Left lung (tissue), 14 donors: ENCODE measurements at places on chromosomes 11 and 22.

DNA sequence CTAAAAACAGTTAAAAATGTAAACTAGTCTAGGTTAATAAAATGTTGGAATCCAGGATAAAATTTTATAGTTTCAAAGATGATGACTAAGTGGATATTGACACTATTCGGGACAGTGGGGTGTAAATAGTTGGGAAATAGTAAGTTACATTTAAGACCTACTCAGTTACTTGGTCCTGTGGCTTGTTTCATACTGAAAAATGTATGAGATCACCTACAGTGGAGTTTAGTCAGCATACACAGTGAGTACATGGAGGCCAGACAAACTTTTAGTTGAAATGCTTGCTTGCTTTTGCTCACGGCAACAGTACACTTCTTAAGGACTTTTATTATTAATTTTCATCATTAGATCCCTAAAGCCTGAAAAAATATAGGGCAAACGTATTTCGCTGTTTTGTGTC, 16.1 kb downstream of the TRIM22 start:
- no peak for DNase-seq

- DNase-seq, result no peak
Observed at GRCh38 chr11:77854838-77855237, 33.9 kb downstream of the AAMDC start.

DNA sequence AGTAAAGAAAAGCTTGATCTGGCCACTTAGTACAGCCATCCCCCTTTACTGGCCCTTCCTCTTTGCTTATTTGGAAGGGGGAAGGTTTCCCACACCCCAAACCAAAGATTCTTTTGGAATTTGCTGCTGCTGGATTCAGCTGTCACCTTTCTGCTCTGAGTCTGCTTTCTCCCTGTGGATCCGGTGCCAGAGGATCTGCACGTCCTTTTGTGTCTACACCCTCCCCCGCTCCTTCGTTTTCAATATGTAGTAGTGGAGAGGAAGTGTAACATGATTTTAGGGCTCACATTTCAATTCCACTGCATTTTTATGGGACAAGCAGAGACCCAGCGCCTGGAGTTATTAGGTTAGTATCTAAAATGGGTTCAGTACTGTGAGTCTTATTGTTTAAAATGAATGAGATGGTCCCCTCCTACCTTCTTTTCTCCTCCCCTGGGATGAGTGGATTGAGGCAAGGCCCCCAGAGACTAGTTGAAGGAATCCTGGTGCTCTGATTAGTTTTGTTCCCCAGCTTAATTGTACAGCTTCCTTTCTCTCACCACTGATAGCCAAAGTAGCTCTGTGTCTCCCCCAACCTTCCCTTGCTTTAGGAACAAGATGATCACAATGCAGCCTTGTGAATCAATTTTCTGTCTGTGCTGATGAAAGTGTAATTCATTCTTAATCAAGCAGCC, 30.5 kb upstream of the CABP7 start:
- no peak for DNase-seq

DNA sequence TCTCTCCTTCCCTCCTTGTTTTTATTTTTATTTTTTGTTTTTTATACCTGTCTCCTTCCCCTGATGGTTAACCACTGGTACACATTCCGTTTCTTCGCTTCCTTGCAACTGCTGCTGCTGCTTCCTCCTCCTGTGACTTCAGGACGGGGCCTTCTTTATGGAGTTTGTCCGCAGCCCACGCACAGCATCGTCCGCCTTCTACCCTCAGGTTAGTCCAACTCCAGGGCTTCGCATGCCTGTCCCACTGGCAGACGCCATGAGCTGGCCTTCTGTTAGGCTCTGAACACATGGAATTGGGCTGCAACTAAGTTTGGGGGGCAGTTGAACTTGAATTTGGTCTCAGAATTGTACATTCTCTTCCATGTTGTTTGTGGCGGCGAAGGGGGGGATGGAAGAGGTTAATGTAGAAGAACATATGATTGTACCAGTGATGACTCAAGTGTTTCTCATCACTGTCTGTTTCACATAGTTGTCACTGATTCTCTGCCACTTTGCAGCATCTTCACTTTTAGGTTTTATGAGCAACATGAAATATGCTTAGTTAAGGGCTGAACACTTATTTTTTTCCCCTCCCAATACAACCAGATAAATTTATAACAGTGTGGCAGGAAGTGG, 83.0 kb upstream of the YWHAH start:
- DNase-seq, result no peak

DNA sequence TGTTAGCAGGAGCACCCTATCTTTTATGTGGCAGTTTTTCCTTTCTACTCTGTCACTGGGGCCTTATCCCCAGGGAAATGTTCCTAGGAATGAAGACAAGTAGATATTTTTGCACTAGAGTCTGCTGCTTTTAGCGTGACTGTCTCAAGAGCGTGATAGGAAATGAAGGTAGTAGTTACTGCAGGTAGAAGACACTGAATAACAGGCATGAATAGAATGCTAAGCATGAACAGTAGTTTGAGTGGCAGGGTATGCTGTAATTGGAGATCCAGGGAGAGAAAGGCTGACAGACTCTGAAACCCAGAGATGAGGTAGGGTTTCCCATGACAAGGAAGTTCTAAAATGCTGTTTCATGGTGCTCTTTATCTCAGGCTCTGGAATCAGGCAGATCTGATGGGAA, 475.1 kb downstream of the NELL1 start:
- no peak for DNase-seq

GRCh38 chr22:44183287-44183588, 2.5 kb downstream of the PARVG start:
- DNase-seq, result peak; percentile 58

DNA sequence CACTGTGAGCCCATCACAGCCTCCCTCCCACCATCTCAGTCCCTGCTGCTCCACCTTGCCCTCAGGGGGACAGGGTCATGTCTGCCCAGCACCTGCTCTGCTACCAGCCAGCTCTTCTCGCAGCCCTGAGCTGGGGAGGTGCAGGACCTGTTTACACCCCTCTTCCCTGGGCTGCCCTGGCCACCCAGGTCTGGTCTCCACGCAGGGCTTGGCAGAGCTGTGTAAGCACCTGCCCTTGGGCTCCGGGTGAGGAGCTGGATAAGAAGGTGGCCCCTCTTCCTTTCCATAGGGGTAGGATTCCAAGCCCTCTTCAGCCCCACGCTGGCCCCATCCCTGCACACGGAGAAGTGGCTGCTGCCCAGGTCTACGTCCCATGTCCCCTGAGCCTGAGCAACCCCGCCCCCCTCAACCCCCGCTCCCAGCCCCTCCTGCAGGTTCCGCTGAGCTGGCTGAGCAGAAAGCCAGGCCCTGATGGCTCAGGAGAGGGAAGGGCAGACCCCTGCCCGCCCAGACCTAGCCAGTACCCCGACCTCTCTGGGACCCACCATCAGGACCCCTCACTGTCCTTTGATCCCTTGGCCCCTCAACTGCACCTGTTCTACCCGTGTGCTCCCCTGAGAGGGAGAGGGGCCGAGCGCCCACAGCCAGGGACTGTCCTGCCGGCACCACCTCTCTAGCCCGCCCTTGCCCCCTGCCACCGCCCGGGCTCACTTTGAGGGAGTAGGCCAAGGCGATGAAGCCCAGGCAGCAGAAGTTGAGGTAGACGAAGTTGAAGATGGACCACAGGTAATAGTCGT, 3.2 kb downstream of the IFITM10 start:
- peak; percentile 34 for DNase-seq

GRCh38 chr11:111542606-111543275, 2.2 kb downstream of the LAYN start:
- DNase-seq, result no peak

GRCh38 chr11:96015906-96016565, 92.1 kb upstream of the MTMR2 start:
- no peak for DNase-seq

DNA sequence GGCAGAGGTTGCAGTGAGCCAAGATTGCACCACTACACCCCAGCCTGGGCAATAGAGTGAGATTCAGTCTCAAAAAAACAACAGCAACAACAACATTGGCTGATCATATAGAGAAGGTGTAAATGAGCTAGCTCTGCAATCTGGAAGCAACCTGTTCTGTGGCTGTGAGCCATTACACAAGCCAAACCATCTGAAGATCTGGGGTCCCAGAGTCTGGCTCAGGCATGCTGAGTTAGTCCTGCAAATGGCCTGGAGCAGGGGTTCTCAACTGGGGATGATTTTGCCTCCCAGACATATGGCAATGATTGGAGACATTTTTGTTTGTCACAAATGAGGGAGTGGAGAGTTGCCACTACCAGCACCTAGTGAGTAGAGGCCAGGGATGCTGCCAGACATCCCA, 42.3 kb upstream of the RAB1B start:
- no peak for DNase-seq

DNA sequence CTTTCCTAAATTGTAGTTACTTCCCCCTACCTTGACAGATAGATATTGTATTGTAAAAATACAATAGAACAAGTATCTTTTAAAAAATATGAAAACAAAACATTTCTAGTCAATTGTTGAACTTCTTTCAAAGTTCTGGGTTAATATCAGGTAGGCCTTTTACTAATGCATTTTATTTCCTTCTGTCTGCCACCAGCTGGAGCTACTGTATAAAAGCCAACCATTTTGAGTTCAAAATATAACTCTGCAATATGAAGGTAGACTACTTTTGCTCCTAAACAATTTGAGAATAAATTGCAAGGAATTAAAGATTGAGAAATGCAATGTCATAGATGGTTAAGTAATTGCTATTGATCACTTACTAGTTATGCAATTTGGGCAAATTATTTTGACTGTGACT, 22.1 kb upstream of the LIN7C start:
- DNase-seq, result no peak

GRCh38 chr11:123211149-123211852, 16.3 kb upstream of the CLMP start:
- DNase-seq, result no peak

DNA sequence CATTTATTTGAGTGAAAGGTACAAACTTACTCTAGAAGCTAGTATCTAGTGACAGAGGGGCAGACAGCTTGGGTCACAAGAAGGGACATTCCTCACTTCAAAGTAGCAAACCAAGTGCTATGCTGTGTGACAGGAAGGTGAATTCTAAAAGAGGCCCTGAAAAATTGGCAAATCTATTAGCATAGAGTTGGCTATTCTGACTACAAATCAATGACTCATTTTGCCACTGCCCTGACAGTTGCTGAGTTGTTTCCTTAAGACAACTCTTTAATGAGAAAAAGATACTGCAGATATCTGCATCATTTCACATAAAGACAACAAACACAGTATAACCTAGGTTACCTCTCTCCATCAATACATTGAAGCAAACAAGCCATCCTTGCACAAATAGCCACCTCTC, 524.0 kb upstream of the LRRC4C start:
- DNase-seq, result no peak

GRCh38 chr11:46055371-46055770, 65.9 kb downstream of the PHF21A start:
- no peak for DNase-seq

DNA sequence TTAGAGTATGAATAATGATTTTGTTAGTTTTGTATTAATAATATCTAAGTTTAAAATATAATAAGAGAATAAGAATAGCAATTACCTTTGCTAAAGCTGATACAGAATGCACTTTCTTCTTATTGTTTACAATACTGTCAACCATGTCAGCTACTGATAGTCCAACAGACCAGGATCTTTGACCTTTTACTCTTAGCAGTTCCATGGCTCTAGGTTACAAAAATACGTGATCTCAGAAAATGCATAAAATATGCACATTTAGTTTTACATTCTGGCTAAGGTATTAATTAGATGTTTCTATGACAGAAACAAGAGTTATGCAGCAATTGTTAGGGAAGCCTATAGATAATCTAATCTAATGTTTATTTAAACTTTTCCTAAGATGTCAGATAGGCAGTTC, 7.5 kb upstream of the TSG101 start:
- DNase-seq, result no peak

- peak; percentile 91 for DNase-seq
Observed at GRCh38 chr22:24247564-24248344, 2.9 kb upstream of the GGT5 start.

GRCh38 chr11:128477811-128478210, 109.5 kb downstream of the ETS1 start:
- no peak for DNase-seq

DNA sequence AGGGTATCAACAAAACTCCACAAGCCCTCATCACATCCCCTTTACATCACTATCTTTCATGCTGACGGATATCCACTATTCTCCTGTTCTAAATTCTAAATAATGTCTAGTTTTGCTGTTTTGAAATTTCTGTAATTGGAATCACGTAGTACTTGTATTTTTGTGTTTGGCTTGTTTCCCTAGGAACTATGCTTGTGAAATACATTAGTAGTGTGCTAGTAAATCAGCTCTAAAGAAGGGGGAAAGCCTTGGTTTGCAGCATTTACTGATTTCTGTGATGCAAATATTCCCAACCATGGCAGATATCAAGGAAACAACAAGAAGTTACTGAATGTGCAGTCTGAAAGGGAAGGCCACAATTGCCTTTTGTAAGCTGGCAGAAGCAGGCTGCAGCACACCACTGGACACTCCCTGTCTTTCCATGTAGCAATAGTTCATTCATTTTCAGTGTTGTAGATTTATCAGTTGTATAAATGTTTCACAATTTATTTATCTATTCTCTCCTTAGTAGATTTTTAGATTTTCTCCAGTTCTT, 4.7 kb upstream of the FOLH1 start:
- no peak for DNase-seq

GRCh38 chr11:60428517-60428916, 855 bp upstream of the MS4A5 start:
- DNase-seq, result no peak

DNA sequence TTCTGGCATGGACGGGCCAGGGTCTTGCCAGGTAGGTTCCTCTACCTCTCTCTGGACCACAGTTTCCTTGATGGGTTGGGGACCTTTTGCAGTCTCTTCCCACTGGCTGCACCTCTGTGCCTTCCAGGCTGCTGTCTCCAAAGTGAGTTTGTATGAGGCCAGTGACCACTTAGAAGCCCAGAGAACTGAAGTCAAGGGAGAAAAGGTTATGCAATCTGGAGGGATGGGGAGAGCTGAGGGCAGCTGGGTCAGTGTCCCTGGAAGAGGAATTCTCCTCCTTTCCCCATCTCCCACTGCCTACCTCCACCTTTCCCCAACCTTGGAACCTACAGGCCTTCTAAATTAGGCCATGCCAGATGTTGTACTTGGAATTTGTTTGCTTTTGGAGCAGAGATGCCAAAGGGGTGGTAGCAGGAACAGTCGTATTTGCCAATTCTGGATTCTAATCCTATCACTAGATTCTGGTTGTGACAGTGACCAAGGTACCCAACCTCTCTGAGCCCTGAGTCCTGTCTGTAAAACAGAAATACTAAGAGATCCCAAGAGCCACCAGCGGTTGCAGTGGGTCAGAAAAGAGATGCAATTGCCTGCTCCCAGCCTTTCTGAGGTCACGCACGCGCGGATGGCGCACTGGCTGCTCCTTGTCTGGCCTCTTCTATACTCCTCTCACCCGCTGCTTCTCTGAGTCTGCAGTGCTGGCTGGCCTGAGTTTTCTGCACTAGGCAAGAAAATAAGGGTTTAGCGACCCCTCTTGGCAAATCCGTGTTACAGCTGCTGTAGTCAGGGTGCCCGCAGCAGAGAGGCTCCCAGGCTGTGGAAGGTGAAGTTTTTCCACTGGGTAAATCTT, 10.7 kb upstream of the ACCSL start:
- DNase-seq, result peak; percentile 79

- no peak for DNase-seq
Observed at GRCh38 chr11:119130662-119131061, 9.3 kb downstream of the HINFP start.

GRCh38 chr11:130677486-130678153, 229.2 kb downstream of the ADAMTS15 start:
- no peak for DNase-seq
